H7 (cell line): ENCODE measurements at places on chromosomes 7 and 10. TPM values are rescaled to one million over a fixed set of nuclear protein-coding genes. Genes with fewer than 3 reads are reported as not detected.

ADAM12 gene
- 0.11 and 0.66 TPM in 2 replicates for total RNA-seq

ITIH5 gene
- total RNA-seq, result 0.67 and 1.9 TPM in 2 replicates

- DNase-seq, result peak; percentile 26
Observed at GRCh38 chr7:135773464-135773863, 24.9 kb upstream of the FAM180A start.

DNA sequence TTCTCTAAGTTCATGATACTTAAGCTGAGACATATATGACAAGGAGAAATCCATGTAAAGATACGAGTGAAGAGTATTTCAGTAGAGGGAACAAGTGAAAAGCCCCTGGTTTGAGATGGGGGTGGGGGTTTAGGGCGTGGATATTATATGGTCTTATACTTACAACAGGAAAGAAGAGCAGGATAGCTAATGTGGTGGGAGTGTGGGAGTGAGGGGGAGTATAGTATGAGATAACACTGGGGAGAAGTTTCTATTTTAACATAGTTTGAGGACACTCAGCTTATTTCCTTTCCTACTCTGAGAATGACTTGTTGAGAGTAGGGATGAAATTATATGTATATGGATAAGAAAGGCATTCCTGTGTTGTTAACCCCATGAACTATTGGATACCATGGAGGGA, 36.5 kb downstream of the MCU start:
- DNase-seq, result no peak

VGF gene
- total RNA-seq, result 12.0 and 22.5 TPM in 2 replicates

DNA sequence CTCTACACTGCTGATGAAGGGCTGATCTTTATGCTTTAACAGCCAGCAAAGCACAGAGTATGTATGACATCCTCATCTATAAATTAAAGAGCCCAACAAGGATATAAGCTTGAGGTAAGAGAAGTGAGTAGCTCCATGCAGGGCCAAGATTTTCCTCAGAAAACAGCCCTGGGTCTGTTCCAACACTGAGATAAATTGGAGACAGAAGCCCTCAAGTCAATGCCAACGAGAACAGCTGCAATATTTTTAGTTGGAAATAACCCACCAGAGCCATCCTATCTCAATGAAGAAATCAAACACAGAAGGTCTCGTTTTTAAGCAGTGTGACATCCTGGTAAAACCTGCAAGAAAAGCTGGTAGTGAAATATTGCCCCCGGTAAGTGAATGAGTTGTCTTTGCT, 297.0 kb upstream of the AUTS2 start:
- no peak for DNase-seq

DNA sequence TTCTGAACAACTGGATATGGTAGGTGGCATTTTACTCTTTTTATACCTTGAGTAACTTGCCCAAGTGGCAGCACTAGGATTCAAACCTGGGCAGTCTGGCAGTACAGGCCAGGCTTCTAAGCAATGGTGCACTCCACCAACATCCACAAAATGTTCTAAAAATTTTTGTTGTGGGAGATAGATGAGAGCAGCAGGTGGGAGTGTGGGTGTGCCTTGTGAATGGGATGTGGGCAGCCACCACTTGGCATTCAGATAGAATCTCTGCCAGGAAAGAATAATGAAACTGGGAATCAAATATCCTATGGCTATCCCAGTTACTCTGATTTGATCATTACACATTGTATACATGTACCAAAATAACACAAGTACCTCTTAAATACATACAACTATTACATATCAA, 810.7 kb downstream of the MAGI2 start:
- no peak for DNase-seq

DNA sequence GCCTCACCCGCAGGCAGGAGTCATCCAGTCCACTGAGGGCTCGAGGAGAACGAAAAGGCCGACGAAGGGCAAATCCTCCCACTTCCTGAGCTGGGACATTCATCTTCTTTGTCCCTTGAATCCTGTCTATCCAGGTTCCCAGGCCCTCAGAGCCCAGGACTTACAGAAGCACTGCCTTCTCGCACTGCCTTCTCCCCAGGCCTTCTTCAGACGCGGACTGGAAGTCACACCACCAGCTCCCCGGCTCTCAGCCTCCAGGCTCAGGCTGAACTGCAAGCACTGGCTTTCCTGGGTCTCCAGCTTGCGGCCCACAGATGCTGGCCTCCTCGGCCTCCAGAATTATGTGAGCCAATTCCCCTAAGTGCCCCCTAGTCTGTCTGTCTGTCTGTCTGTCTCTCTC, 6.4 kb upstream of the MMP21 start:
- DNase-seq, result no peak

DNA sequence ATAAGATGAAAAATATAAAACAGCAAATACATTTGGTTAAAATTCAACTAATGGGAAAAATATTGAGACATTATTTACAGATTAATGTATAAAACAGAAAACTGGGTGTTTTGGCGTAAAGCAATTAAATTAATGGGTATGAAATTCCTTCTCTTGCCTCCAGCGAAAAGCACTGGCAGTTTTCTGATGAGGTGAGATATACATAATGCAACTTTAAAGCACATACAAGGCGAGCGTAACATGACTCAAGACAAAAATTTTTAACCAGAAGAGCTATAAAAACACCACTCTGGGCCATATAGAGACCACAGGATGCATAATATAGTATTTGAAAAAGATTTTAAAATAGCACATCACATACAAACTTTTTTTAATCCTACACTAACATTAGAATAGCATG, 120.6 kb downstream of the ODAD2 start:
- DNase-seq, result no peak

GRCh38 chr10:5089865-5090264, 4.3 kb upstream of the AKR1C3 start:
- DNase-seq, result no peak

GRCh38 chr10:16483241-16483917, 38.3 kb downstream of the C1QL3 start:
- DNase-seq, result no peak

DNA sequence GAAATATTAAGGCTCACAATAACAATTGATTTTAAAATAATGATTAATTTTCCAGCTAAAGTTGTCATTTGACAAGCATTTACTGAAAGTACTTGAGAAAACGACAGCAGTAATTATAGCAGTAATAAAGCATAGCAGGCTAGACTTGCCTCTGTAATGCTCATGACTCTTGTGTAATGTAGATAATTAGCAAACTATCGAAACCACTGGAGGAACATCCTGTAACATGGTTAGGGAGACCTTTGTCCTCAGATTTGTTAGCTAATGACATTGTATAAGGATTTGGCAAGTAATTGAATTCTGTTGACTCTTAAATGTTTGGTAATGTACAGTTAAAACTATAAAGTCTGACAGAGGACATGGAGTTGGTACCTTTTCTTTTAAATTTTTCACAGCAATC, 24.8 kb downstream of the ARL4A start:
- DNase-seq, result no peak

GRCh38 chr10:55500931-55501559, 700.0 kb upstream of the PCDH15 start:
- DNase-seq, result peak; percentile 2

DNA sequence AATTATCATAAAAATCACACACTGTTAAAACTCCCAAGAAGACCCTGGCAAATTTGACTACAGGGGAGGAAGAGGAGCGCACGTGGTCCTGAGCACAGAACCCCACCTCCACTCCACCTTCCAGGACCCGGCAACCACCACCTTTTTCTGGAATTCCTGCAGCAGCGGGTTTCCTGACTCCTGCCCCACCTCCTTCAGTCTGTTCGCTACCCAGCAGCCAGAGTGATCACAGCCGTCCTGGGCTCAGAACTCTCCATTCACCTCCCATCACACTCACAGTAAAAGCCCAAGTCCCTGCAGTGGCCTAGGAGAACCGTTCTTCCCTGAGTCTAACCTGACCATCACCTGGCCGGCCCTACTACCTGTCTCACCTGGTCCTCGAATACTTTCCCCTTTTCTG, 107.4 kb upstream of the FAM204A start:
- DNase-seq, result peak; percentile 2

- DNase-seq, result no peak
Observed at GRCh38 chr10:26737730-26738129, 40.2 kb downstream of the PDSS1 start.

GRCh38 chr10:89637113-89637512, 7.9 kb downstream of the PANK1 start:
- no peak for DNase-seq

DNA sequence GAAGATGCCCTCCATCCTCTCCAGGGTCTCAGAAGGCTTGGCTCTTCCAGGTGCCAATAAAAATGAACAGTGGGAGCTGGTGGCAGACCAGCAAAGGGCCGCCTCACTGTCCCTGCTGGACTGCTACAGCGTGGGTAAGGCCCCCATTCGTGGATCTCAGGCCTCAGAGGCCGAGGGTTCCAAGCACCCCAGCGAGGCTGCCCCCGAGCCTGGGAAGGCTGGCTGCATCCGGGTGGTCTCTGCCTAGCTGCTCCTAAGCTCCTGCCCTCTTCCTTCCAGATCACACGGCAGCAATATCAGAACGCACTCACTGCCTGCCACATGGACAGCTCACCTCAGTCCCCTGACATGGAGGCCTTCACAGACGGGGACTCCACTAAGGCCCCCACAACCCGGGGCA, 42.9 kb downstream of the GOT1 start:
- no peak for DNase-seq

DNA sequence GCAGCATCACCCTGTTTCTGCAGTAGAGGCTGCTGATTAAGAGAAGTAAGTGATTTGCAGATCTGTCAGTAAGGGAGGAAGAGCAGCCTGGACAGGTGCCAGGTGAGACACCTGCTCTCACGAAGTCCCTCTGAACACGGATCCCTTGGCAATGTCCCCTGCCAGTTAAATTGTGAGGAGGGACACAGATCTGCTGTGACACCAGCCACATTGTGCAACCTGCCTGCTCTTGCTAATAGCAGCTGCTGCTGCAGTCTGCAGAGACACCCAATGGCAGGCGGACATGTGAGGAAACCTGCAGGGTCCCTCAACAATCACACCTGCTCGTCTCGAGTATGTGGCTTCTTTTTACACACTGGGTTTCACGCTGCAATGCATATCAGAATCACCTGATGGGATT, 31.9 kb downstream of the ANXA11 start:
- no peak for DNase-seq

GRCh38 chr10:103618575-103619423, 125.3 kb downstream of the NEURL1 start:
- DNase-seq, result peak; percentile 48

- DNase-seq, result no peak
Observed at GRCh38 chr10:91705948-91706670, 73.2 kb upstream of the PPP1R3C start.

- no peak for DNase-seq
Observed at GRCh38 chr7:83608716-83609115, 40.2 kb downstream of the SEMA3E start.

GRCh38 chr10:46017733-46018132, 12.7 kb downstream of the NCOA4 start:
- no peak for DNase-seq

GPC2 gene
- total RNA-seq, result 39.1 and 65.8 TPM in 2 replicates

GRCh38 chr10:101230183-101230917, 1.1 kb upstream of the LBX1 start:
- DNase-seq, result peak; percentile 91

DNA sequence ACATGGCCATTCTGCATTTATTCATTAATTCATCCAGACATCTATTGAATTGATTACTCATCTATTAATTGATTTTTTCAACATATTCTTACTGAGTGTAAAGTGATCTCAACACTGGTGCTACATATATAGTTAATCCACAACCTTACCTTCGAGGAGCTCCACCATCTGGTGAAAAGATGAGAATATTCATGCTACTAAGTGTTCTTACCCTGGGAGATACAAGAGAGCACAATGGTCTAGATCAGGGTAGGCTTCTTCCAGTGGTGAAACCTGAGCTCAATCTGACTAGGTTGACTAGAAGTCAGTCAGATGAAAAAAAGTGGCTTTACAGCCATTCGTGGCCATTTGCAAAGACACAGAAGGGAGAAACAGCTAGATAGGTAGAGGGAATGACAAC, 507.4 kb downstream of the ANKRD7 start:
- peak; percentile 5 for DNase-seq

DNA sequence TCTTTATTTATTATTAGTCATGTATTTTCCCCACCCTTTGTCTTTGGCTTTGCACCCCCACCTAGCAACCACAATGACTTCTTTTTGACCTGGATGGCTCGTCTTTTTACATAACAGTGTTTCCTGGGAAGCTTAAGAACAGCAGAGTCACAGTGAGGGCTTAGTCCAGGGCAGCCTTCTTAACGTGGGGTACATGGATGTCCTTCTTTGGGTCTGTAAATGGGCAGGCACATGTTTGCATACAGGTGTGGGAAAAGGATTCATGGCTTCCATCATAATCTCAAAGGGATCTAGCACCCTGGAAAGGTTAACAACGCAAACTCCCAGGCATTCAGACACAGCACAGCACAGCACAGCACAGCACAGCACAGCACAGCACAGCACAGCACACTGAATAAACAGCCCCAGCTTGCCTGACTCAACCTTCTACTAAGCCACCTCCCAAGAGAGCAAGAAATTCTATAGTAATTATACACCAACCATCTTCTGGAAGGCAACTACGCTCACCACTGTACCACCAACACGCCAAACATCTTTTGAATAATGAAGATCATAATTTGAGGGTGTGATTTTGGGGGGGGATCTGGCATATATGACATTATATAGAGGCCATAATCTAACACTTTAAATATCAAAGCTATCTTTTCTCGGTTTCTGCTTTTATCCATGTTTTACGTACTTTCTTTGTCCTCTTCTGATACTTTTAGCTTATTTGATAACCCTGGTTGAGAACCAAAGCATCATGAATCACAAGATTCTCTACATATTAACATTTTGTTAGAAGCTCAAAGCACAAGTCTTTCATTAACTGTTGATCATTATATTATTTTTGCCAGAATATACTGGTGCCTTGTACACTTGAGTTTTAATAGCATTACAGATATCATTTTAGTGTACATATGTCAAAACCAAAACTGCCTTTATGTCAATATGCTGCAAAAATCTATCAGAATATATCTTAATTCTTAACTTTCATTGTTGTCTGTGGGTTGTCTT, 177.2 kb upstream of the KLF14 start:
- peak; percentile 39 for DNase-seq

TMEM236 gene
- total RNA-seq, result 0.03 and 0.15 TPM in 2 replicates

GRCh38 chr7:48035967-48036478, 680 bp downstream of the C7orf57 start:
- no peak for DNase-seq

UTF1 gene
- total RNA-seq, result 8.8 and 13.4 TPM in 2 replicates

DNA sequence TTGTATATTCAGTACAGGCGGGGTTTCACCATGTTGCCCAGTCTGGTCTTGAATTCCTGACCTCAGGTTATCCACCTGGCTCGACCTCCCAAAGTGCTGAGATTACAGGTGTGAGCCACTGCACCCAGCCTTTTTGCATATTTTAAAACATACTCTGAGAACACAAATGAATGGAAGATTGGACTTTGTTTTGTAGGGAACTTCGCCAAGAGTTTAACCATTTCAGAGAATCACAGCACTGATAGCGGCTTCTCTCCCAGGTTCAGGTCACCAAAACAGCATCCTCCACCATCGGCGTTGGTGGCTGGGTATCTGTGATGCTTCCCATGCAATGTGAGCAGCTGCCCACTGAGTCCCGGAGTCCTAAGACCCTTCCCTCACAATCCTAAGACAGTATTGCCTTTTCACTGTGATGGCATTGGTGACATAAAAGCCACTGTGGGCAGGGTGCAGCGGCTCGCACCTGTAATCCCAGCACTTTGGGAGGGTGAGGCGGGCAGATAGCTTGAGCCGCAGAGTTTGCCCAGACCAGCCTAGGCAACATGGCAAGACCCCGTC, 42.3 kb upstream of the PSAP start:
- no peak for DNase-seq

GRCh38 chr10:97362310-97363033, 27.9 kb upstream of the FRAT2 start:
- no peak for DNase-seq

GRCh38 chr7:415646-416525, 103.8 kb downstream of the PDGFA start:
- peak; percentile 56 for DNase-seq
